ENCODE measurements at places on chromosomes 7 and 10. TPM values are rescaled to one million over a fixed set of nuclear protein-coding genes. Genes with fewer than 3 reads are reported as not detected.

CALML5 gene
- not detected for total RNA-seq

FAM25G gene
- total RNA-seq = not detected

DNA sequence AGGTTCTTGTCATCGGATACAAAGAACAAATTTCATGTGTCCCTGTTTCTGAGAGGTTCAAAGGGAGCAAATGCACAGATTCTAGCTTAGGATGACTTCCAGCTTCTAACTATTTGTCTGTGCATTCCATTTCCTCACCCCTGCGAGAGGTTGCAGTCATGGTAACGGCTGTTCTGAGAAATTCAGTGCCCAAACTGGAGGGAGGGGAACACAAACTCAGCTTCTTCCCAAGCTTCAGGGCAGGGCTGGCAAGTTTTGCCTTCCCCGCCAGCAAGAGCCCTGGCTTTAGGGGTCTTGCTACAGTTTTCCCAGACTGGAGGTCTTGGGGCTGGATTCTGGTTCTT, 11.1 kb downstream of the FAS start:
- DNase-seq = no peak

DNA sequence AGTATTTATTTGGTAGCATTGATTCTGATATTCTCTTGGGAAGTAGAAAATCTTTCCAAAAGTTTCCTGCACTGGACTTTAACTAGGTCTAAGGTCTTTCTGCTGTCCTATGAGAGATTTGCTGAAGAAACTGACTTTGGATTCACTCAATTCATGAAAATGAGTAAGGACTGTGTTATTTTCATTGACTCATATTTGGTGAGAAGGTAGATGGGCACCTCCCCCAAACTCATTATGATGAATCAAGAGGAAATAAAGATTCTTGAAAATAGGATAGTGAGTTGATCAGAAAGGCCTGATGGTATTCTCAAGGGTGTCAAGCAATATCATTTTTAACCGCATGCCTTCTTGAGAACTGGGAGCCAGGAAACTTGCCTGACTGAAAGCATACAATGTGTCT, 110.3 kb downstream of the RNF133 start:
- DNase-seq = no peak

DNA sequence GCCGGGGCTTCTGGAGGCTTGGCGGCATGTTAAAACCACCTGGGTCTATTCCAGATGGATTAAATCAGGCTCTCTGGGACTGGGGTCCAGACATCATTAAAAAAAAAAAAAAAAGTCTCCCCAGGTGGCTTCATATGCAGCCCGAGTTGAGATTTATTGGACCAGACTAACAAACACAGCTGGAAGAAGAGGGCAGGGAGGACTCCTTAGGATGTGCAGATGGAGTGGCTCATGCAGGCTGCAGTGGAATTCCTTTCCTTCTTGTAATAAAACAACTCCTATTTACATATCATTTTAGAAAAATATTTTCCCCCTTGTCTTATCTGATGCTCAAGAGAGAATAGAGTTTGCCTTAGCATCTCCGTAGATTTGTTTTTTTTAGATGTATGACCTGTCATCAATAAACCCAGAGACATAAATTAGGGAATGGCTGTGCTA, 238.1 kb downstream of the CAMK1D start:
- DNase-seq = no peak

Measured in sciatic nerve (tissue), 2 donors.